ENCODE measurements at places on chromosomes 7 and 10. TPM values are rescaled to one million over a fixed set of nuclear protein-coding genes. Genes with fewer than 3 reads are reported as not detected.

GRCh38 chr7:18320971-18321567 is 174.5 kb upstream of the HDAC9 start:
- no peak overlapping the region for H3K27ac ChIP-seq
- no peaks in the 10 kb centered on the region for H3K36me3 ChIP-seq
- H3K4me3 ChIP-seq: no peak overlapping the region

ACTA2 gene
- total RNA-seq: 25.6 TPM

- no peaks in the 10 kb centered on the region for H3K27me3 ChIP-seq
- H3K4me3 ChIP-seq: no peak overlapping the region
- peaks cover 21% of the 10 kb centered on the region for H3K4me1 ChIP-seq
- DNase-seq: peak; percentile 58
- H3K36me3 ChIP-seq: no peaks in the 10 kb centered on the region
- H3K27ac ChIP-seq: peak overlapping the region; percentile 55
Observed at GRCh38 chr7:31882187-31882586, 188.0 kb downstream of the PDE1C start.

GRCh38 chr7:114843102-114843501 is 78.8 kb upstream of the MDFIC start:
- no peaks in the 10 kb centered on the region for H3K4me1 ChIP-seq
- no peak for DNase-seq
- H3K4me3 ChIP-seq: no peak overlapping the region

GRCh38 chr7:158827411-158828132 is 1.7 kb downstream of the ESYT2 start:
- peak; percentile 47 for DNase-seq
- peaks cover 22% of the 10 kb centered on the region for H3K36me3 ChIP-seq
- H3K4me1 ChIP-seq: peaks cover 15% of the 10 kb centered on the region
- H3K27ac ChIP-seq: peak overlapping the region; percentile 81
- peak overlapping the region; percentile 87 for H3K4me3 ChIP-seq
- no peaks in the 10 kb centered on the region for H3K27me3 ChIP-seq

CTAGE6 gene
- total RNA-seq: not detected

DNA sequence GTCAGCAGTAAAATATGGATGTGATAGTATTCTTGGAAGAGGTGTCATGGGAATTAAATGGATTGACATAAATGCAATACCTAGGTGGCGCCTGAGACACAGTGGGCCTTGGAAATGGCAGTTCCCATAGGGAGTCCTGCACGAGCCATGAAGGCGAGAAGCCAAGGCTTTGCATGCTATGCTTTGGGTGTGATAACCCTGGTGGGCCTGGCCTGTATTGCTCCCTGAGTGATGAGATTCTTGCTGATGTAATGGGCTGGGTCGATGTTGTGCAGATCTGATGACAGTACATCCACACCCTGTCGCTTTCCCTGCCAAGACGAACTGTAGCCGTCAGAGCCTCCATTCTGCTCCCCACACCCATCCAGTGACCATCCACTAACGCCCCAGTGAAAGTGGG is 46.4 kb downstream of the CREB5 start:
- no peak overlapping the region for H3K27ac ChIP-seq
- no peak overlapping the region for H3K4me3 ChIP-seq
- no peaks in the 10 kb centered on the region for H3K36me3 ChIP-seq
- H3K27me3 ChIP-seq: peaks cover 12% of the 10 kb centered on the region

- peaks cover 15% of the 10 kb centered on the region for H3K4me1 ChIP-seq
- H3K36me3 ChIP-seq: no peaks in the 10 kb centered on the region
- no peaks in the 10 kb centered on the region for H3K27me3 ChIP-seq
- H3K4me3 ChIP-seq: no peak overlapping the region
Observed at GRCh38 chr10:79488336-79488735, 24.0 kb upstream of the EIF5AL1 start.

DNA sequence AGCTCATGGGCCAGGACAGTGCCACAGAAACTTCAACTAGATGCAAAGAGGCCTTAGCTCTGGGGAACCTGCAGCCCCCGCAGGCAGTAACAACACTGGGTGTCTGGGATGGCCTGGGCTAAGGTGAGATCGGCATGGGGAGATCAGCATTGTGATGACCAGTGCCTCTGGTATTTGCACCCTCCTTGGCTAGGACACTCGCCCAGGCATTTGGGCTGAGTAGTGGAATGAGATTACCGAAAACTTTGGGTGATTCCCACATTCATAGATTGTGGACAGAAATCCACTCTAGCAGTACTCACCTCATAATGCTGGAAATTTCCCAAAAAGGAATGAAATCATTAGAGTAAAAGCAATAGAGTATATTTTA is 70.6 kb upstream of the ZMIZ2 start:
- peak overlapping the region; percentile 21 for H3K4me3 ChIP-seq
- peak overlapping the region; percentile 10 for H3K27ac ChIP-seq
- DNase-seq: no peak
- H3K4me1 ChIP-seq: peaks cover 40% of the 10 kb centered on the region
- H3K36me3 ChIP-seq: peaks cover 94% of the 10 kb centered on the region
- H3K27me3 ChIP-seq: no peaks in the 10 kb centered on the region

BCAP29 gene
- 73.4 TPM for total RNA-seq

DNA sequence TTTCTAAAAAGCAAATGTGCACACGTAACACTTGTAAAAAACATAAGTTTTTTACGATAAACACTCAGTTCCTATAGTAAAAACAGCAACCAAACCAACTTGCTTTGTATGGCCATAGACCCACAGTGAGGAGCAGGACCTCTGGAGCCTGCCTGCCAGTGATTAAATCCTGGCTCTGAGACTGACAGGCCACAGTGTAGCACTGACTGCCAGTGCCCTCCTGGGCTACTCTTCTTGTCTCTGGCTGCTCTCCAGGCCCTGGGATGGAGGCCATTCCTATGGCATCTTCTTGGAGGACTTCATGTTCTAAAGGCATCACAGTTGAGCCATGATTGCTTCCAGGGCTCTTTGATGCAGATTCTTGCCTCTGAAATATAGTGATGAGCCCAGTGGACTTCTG is 22.7 kb upstream of the TMEM254 start:
- H3K36me3 ChIP-seq: peaks cover 4% of the 10 kb centered on the region
- H3K4me1 ChIP-seq: peaks cover 5% of the 10 kb centered on the region
- H3K4me3 ChIP-seq: no peak overlapping the region
- no peaks in the 10 kb centered on the region for H3K27me3 ChIP-seq
- H3K27ac ChIP-seq: no peak overlapping the region

LRRC4 gene
- not detected for total RNA-seq

DNA sequence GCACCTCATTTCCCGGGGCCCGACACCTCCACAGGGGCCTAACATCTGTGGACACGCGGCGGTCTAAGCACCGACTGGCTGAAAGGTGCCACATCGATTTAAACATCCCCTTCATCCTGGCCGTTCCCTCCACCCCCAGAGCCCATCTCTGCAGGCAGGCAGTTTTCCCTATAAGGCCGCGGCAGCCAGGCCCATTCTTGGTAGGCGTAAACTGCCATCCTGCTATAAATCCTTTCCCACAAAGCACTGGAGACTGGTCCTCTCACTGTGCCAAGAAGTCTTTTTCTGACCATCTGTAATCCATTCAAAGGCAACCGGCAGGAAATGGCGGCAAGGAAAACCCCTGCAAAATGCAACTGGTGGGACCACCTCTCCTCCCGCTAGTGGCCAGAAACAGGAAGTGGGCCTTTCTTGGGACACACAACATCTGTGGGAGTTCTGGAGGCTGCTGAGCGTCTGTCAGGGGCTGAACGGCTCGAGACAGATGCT is 22.4 kb downstream of the ATXN7L1 start:
- H3K36me3 ChIP-seq: no peaks in the 10 kb centered on the region
- no peaks in the 10 kb centered on the region for H3K27me3 ChIP-seq
- DNase-seq: no peak
- no peak overlapping the region for H3K27ac ChIP-seq
- H3K4me1 ChIP-seq: no peaks in the 10 kb centered on the region

- no peaks in the 10 kb centered on the region for H3K36me3 ChIP-seq
- no peak overlapping the region for H3K4me3 ChIP-seq
- no peaks in the 10 kb centered on the region for H3K4me1 ChIP-seq
- H3K27ac ChIP-seq: no peak overlapping the region
Observed at GRCh38 chr10:70993051-70993450, 104.7 kb upstream of the PCBD1 start.

- H3K36me3 ChIP-seq: no peaks in the 10 kb centered on the region
- peak overlapping the region; percentile 33 for H3K27ac ChIP-seq
- no peak overlapping the region for H3K4me3 ChIP-seq
- DNase-seq: no peak
- H3K27me3 ChIP-seq: no peaks in the 10 kb centered on the region
Observed at GRCh38 chr10:53357587-53357986, 585.0 kb upstream of the MBL2 start.

USP54 gene
- total RNA-seq: 21.4 TPM

GRCh38 chr10:129135624-129136023 is 331.4 kb upstream of the MGMT start:
- no peaks in the 10 kb centered on the region for H3K36me3 ChIP-seq
- no peaks in the 10 kb centered on the region for H3K4me1 ChIP-seq
- H3K27me3 ChIP-seq: peaks cover 21% of the 10 kb centered on the region

GRCh38 chr10:117382861-117383260 is 7.6 kb upstream of the PDZD8 start:
- no peaks in the 10 kb centered on the region for H3K4me1 ChIP-seq
- no peaks in the 10 kb centered on the region for H3K36me3 ChIP-seq
- peaks cover 46% of the 10 kb centered on the region for H3K27me3 ChIP-seq
- no peak overlapping the region for H3K4me3 ChIP-seq

DNA sequence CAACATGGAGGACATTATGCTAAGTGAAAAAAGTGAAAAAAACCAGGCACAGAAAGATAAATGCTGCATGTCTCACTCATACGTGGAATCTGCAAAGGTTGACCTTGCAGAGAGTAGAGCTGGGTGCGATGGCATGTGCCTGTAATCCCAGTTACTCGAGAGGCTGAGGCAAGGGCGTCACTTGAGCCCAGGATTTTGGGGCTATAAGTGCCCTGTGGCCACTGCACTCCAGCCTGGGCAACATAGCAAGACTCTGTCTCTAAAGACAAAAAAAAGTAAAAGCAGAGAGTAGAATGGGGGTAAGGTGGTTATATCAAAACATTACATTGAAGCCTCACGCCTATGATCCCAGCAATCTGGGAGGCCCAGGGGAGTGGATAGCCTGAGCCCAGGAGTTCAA is 22.8 kb downstream of the CBX3 start:
- H3K4me3 ChIP-seq: no peak overlapping the region
- H3K27ac ChIP-seq: no peak overlapping the region
- H3K36me3 ChIP-seq: no peaks in the 10 kb centered on the region
- no peak for DNase-seq
- no peaks in the 10 kb centered on the region for H3K4me1 ChIP-seq

DNA sequence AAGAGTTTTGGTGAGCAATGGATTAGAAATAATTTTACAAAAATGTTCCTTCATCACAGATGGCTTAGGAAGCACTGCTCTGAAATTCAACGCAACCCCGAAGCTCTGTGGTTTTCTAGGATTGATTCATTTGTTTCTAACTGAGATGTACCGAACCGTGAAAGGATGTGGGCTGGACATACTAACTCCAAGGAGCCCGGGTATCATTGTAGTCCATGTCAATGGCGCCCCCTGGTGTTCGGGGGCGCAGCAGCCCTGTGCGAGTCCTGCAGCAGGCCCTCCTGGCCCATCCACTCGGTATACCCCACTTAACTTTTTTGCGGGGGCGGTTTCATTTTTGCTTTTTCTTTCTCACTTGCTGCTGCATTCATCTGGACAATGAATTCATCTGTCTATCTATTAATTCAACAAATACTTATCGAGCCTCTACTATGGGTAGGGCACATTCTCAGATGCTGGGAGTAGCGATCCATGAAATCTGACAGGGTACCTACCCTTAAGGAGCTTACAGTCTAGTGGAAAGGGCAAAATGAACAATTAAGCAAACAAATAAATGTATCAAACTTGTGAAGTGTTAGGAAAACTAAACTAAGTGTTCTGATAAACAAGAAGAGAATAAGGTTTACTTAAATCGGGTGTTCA is 25.2 kb upstream of the ITPRID1 start:
- no peaks in the 10 kb centered on the region for H3K36me3 ChIP-seq
- DNase-seq: peak; percentile 65
- H3K27ac ChIP-seq: no peak overlapping the region
- no peaks in the 10 kb centered on the region for H3K27me3 ChIP-seq
- no peaks in the 10 kb centered on the region for H3K4me1 ChIP-seq
- no peak overlapping the region for H3K4me3 ChIP-seq

- H3K27me3 ChIP-seq: peaks cover 79% of the 10 kb centered on the region
- no peaks in the 10 kb centered on the region for H3K36me3 ChIP-seq
- H3K27ac ChIP-seq: no peak overlapping the region
- DNase-seq: no peak
- no peaks in the 10 kb centered on the region for H3K4me1 ChIP-seq
Observed at GRCh38 chr7:116153050-116153449, 57.3 kb upstream of the TES start.

DNA sequence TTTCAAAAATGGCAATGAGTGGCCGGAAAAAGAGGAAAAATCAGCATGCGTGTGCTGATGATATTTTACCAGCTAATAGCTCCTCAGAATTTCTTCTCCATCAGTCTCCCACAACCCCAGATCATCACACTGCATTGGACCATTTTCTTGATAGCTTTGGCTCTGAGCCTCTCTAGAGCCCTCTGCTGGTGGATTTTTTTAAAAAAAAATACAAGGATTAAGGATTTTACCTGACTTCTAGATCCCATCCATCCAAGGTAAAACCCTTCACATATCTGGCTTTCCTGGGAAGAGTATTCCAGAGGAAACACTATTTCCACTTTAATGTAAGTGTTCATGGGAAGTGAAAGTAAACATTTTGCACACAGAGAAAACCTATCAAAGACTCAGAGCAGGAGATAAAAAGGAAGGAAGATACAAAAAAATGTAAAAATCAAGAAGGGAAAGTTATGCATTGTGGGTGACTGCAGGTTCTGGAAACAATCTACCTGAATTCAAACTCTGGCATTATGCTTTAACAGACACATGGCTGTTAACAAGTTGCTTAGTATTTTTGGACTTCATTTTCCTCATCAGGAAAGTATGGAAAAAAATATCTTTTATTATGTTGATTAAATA is 380.9 kb downstream of the LRRTM3 start:
- peaks cover 39% of the 10 kb centered on the region for H3K27me3 ChIP-seq
- peak; percentile 53 for DNase-seq
- H3K4me1 ChIP-seq: no peaks in the 10 kb centered on the region
- no peak overlapping the region for H3K4me3 ChIP-seq

GRCh38 chr7:36746347-36746746 is 22.1 kb upstream of the AOAH start:
- H3K27ac ChIP-seq: no peak overlapping the region
- H3K4me1 ChIP-seq: peaks cover 30% of the 10 kb centered on the region
- H3K27me3 ChIP-seq: no peaks in the 10 kb centered on the region
- no peak for DNase-seq

GRCh38 chr10:1657479-1657878 is 79.8 kb downstream of the ADARB2 start:
- peaks cover 4% of the 10 kb centered on the region for H3K36me3 ChIP-seq
- H3K27ac ChIP-seq: no peak overlapping the region

TRIM74 gene
- 0.26 TPM for total RNA-seq

SEMA4G gene
- not detected for total RNA-seq

- H3K36me3 ChIP-seq: no peaks in the 10 kb centered on the region
- peaks cover 58% of the 10 kb centered on the region for H3K4me1 ChIP-seq
- peak; percentile 2 for DNase-seq
- no peaks in the 10 kb centered on the region for H3K27me3 ChIP-seq
Observed at GRCh38 chr7:28986028-28986764, 28.1 kb upstream of the TRIL start.

TCAF2 gene
- total RNA-seq: 0.70 TPM
